Renal cortex interstitium (tissue), 15 donors: ENCODE measurements at places on chromosomes 1 and 21.

- no peak for DNase-seq
Observed at GRCh38 chr1:231865331-231865730, 238.7 kb downstream of the DISC1 start.

GRCh38 chr1:241063276-241063675 is 293.7 kb downstream of the RGS7 start:
- no peak for DNase-seq

- peak; percentile 50 for DNase-seq
Observed at GRCh38 chr1:44714944-44715571, 15.9 kb downstream of the RNU5D-1 start.

DNA sequence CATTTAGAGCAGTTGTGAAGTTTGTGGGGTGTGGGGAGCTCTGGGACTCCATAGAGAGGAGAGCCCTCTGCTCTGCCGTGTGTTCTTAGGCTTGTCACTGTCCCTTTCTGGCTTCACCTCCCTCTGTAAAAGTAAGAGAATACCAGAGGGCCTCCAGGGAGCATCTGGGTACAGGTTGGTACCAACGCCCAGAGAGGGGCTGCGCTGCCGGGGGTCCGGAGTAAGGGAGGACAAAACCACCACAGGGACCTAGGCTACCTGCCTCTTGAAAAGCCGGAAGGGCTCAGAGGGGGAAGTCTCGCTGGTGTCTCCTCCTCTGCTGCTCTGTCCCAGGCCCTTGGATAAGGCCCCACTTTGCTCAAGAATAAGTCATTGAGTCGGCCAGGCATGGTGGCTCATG is 3.1 kb upstream of the TINAGL1 start:
- no peak for DNase-seq

DNA sequence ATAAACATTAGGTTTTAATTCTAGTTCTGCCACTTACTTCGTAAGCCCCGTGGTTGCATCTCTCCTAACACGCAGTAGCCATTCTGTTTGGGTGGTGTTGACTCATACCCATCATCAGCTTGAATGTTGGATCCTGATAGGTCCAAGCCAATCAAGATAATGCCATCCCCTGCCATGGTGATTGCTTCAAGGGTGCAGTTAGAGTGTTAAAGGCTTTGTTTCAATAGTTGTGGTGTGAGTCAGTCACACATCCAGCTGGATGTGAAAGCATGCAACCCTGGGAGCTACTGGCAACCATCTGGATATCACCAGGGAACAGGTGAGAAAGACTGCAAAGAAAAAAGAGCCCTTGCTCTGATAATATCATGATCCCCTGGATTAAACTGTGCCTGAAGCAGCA is 69.1 kb downstream of the OMA1 start:
- no peak for DNase-seq

GRCh38 chr1:109624201-109625010 is 4.8 kb downstream of the AMPD2 start:
- no peak for DNase-seq

GRCh38 chr1:97603776-97604175 is 317.1 kb downstream of the DPYD start:
- DNase-seq = no peak

- DNase-seq = no peak
Observed at GRCh38 chr1:166489356-166489669, 322.5 kb upstream of the FAM78B start.

GRCh38 chr1:178679237-178679636 is 45.8 kb upstream of the RALGPS2 start:
- DNase-seq = no peak

DNA sequence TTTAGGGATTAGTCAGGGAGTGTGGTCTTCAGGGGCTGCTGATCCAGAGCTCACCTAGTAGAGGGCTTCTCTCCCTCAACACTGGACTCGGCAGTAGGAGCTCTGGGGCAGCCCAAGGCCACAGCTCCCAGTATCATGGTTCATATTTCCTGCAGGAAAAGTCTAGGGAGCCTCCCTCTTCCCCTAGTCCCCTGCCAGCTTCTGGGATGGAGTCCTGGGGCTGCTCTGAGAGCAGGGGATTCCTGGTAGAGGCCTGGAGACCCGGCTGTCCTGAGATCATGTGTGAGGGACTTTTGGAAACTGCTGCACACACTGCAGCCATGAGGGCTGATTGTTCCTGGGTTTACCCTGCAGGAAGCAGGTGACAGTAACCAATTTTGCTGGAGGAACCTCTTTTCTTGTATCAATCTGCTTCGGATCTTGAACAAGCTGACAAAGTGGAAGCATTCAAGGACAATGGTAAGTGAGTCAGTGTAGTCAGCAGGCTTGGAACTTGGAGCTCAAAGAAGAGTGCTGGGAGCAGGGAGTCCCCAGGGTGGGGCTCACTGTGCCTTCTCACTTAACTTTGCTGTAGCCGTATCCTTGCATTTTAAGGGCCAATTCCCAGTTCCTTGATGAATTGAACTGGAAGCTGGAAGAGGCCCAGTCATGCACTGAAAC is 16.3 kb downstream of the STRIP1 start:
- no peak for DNase-seq

- DNase-seq = no peak
Observed at GRCh38 chr21:34803782-34804370, 135.1 kb downstream of the CLIC6 start.

GRCh38 chr1:156117414-156118176 is 3.1 kb downstream of the LMNA start:
- no peak for DNase-seq

DNA sequence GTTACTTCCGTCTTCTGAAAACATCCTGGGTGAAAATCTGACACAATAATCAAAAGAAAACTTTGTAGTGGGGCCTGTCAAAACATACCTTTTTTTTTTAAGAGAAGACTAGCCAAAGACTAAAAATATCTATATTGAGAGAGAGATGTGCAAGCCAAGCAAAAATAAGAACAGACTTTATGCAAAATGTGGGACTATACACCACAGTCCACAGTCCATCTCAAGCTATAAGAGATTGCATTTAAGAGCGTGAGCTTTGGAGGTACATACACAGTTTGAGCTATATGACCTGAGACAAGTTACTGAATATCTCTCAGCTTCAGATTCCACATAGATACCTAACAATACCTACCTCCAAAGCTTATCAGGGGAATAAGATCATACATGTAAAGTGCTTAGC is 64.9 kb upstream of the DYNLT5 start:
- DNase-seq = no peak

DNA sequence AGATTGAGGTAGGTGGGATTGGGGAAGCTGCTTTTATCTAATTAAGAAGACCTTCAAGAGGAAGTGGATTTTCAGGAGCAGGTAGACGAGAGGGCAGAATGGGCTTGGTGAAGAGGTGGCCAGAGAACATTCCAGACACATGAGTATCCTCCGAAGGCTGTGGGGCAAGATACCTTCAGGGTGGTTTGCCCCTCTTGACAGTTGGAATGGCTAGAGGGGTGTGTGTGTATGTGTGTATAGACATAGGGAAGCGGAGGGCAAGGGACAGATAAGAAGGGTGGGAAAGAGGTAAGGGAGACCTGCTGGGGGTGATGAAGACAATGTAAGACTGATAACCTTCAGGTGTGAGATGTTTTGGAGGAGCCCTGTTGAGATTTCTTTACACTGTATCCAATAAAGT is 46.8 kb upstream of the TSPAN2 start:
- DNase-seq = no peak

DNA sequence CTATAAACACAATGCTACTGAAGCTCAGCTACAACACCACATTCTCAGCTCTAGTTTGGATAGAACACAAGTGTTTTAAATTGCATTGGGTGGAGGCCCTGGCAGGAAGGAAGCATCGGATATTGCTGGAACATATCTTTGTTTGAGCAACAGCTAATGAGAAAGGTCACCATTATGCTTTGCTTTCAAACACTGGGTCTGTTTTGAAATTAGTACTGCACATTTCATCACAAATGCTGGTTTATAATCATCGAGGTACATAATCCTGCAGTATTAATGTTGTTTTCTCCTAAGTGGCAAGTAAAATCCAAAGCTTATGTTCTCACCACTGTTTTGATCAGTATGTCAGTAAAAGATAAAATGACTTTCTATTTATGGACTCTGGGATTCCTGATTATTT is 61.5 kb upstream of the ARHGAP29 start:
- no peak for DNase-seq

GRCh38 chr1:185154912-185155513 is 1.7 kb downstream of the TRMT1L start:
- DNase-seq = no peak

- DNase-seq = no peak
Observed at GRCh38 chr1:84888753-84889152, 4.3 kb downstream of the LPAR3 start.

DNA sequence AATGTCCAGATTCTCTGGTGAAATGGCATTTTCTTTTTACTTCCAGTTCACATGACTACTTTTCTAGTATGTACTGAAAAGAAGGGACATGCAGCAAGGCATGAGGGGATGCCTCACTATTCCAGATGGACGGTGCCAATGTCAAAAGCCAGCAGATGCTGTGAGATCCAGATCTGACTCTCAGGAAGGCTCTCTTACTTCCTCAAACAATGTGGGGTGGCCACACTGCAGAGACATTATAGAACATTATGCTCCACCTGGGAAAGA is 17.7 kb downstream of the CRYZ start:
- DNase-seq = no peak
